ENCODE measurements at places on chromosomes 4 and X.

DNA sequence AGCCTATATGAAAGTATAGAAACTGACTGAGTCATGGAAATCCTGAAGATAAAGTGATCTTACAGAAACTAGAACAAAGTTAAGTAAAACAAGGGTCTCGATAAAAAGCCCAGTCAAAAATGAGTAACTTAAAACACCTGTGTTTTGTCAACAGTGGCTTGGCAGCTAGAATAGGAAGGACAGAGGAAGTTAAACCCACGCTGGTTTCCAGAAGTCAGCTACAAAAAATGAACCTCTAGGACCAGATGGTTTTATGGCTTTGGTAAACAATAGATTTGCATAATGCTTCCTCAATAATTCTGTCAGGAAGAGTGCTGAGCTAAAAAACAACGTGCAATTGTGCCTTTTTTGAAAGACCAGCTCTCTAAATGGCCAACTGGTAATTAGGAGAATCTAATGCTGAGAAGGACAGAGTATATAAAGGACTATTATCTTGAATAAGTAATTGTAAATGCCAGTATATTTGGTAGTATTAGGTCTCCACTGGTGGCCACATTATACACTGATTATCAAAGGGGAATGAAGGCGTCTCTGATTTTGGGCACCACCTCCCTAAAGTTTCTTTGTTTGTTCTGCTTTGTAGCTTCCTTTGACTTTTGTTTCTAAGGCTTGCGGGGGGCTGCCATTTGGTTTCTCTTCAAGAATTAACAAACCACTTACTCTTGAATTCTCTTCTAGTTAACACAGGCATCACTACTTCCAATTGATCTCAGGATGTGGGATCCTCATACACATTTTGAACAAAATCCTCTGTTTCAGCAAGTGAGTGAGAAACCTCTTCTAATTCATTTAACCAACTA is 72.2 kb upstream of the PPP3CA start:
- peak; percentile 75 for DNase-seq

DNA sequence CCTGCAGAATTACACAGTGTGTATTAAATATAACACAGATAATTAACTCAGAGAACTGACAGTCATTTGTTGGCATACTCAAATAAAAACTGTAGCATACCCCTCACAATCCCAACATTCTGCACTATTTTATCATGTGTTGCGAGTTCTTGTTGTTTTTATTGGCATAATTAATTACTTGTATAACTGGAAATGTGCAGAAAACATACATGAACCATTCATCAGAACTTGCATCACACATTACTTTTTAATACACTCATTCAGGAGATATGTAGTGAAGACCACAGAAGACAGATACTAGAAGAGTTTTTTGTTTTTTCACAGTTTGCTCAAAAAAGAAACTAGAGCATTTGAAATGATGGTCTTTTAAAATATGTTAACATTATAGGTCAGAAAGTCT is 74.6 kb upstream of the NEIL3 start:
- peak; percentile 95 for DNase-seq

DNA sequence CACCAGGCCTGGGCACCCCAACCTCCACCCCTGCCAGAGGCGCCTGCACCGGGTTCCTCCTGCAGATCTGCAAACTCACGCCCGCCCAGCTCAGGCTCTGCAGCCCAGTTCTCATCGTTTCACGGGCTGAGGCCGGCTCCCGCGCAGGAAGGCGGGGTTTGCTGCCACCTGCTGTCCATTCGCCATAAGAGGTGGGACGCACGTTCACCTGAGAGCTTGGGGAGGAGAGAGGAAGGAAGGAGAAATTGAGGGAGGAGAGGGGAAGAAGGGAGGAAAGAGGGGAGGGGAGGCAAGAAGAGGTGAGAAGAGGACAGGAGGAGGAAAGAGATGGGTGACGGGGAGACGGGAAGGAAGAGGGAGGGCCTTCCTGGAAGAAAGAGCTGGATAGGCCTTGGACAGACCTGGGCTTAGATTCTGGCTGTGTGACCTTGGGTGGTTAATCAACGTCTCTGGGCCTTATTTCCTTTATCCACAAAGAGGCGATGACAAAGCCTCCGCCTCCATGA is 114.5 kb downstream of the ADRA2C start:
- peak; percentile 14 for DNase-seq

GRCh38 chrX:109362101-109362500 is 119.8 kb downstream of the GUCY2F start:
- DNase-seq = no peak

DNA sequence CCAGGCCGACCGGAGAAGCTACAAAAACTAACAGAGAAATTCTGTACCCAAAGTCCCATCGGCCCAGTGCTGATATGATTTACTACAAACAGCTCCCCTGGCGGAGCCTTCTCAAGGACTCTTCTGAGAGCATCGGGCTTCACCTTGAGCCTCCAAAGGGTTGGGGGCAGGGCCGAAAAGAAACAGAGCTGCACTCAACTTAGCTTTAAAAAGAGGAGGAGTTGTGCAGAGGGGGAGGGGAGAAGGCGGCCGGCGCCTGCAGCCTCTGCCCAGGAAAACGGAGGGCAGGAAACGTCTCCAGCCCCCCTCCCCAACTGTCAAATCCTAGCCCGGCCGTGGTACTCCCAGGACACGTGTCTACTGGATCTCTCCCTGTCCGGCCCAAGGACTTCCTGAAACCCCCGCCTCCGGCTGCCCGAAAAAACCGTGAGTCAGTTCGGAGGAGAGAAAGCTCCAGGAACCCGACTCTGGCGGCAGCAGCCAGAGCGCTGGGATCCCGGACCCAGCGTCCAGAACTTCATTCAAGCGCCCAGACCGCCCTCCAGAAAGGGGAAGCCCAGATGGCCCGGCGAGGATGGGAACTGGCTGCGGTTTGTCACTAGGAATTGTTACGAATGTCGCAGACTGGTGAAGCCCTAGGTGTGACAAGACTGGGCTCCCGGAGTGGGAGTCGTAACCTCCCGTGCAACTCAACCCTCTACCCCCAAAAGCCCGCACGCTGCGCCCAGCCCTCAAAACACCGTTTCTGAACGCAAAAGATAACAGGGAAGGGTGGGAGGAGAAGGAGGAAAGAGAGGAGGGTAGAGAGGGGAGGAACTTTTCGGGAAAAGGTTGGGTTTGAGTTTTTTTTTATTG is 973 bp downstream of the ADAMTS3 start:
- peak; percentile 87 for DNase-seq

- no peak for DNase-seq
Measured at GRCh38 chr4:148335133-148335532, 107.1 kb downstream of the NR3C2 start.

Data from astrocyte (in vitro differentiated cells and primary cell).